ENCODE measurements at places on chromosomes 11 and 22. TPM values are rescaled to one million over a fixed set of nuclear protein-coding genes. Genes with fewer than 3 reads are reported as not detected.

The CNGA4 gene
- total RNA-seq: not detected

The SPON1 gene
- 0.81 TPM for total RNA-seq

The KCNJ1 gene
- total RNA-seq: not detected

The MYOD1 gene
- total RNA-seq: not detected

The ASCL2 gene
- not detected for total RNA-seq

The MS4A7 gene
- total RNA-seq: not detected

The SYT13 gene
- 7.5 TPM for total RNA-seq

The C1QTNF4 gene
- 7.0 TPM for total RNA-seq

The USP2 gene
- 2.6 TPM for total RNA-seq

The OR8D4 gene
- not detected for total RNA-seq
